ENCODE measurements at places on chromosomes 12 and 14.

- DNase-seq = peak; percentile 5
Measured at GRCh38 chr12:123941624-123942237, 30.9 kb downstream of the CCDC92 start.

DNA sequence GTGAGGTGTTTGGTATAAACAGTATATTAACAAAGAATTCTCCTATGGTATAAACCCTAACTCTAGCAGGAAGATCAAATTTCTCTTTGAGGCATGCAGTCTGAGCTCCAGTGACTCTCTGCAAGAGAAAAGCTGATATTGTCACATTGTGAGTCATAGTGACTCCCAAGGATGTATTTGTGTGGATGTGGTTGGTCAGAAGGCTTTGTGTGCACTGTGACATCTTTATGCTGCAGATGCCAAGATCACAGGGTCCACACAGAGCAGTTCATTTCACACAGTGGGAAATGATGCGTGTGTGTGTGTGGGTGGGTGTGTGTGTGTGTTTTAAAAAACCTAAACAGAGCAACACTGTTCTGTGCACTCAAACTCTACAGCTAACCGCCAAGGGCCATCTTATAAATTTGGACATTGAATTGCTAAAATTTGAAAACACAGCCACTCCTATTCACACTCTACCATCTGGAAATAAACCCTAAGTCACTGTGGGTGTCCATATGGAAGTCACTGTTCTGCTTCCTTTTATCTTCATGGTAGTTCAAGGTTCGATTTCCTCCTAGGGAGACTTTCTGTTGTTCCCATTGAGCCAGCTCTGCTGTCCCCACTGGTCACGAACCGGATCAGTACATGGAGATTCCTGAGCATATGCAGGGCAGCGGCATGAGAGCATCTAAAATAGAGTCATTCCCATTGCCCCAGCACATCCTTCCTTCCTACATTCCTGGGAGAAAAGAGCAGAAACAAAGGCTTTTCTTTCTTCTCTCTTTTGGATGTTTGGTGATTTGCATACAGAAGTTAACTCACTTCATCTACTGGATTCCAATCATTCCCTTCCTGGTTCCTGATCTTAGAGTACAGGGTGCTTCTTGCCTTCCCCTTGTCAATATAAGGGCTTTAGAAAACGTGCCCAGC, 727.6 kb downstream of the DIO2 start:
- DNase-seq = peak; percentile 69

- DNase-seq = no peak
Measured at GRCh38 chr12:638953-639557, 24.2 kb downstream of the NINJ2 start.

- DNase-seq = no peak
Measured at GRCh38 chr12:47155457-47156166, 75.9 kb upstream of the AMIGO2 start.

DNA sequence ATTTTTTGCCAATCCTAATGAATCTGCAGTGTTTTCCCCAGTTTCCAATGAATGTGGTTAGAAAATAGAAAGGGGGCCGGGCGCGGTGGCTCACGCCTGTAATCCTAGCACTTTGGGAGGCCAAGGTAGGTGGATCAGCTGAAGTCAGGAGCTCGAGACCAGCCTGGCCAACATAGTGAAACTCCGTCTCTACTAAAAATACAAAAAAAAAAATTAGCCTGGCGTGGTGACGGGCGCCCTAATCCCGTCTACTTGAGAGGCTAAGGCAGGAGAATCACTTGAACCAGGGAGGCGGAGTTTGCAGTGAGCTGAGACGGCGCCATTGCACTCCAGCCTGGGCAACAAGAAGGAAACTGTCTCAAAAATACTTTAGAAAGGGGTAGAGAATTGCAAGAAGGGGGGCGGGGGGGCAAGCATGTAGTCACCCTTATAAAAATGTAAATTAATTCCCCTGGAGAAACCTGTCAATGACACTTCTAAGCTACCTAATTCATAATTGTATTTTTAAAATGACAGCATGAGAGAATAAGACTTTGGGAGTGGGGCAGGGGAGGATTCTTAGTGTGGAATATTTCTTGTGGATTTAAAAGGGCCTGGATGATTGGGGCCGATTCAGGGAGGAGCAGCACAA, 1.7 kb downstream of the KLHDC2 start:
- no peak for DNase-seq

DNA sequence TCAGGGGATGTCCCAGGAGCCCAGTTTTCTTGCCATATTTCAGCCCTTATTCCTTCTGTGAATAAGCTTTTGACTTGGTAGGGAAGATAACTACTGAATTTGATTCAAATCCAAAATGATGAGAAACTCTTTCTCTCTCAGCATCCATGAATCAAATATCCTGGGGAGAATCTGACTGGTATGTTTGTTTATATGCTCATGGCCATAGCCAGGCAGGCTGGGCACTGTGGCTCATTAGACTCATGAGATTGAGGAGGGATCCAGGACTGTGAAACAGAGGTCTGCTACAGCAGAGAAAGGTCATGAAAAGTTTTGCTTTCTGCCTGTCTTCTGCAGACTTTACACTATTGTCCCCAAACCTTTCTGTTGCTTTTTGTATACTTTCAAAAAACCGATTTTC, 346.4 kb upstream of the ATP2B1 start:
- DNase-seq = no peak

- no peak for DNase-seq
Measured at GRCh38 chr14:94660306-94660946, 48.2 kb downstream of the SERPINA3 start.

- DNase-seq = no peak
Measured at GRCh38 chr12:65660836-65661235, 163.4 kb upstream of the HMGA2 start.

- DNase-seq = peak; percentile 68
Measured at GRCh38 chr12:53530920-53531319, 23.6 kb upstream of the NPFF start.

DNA sequence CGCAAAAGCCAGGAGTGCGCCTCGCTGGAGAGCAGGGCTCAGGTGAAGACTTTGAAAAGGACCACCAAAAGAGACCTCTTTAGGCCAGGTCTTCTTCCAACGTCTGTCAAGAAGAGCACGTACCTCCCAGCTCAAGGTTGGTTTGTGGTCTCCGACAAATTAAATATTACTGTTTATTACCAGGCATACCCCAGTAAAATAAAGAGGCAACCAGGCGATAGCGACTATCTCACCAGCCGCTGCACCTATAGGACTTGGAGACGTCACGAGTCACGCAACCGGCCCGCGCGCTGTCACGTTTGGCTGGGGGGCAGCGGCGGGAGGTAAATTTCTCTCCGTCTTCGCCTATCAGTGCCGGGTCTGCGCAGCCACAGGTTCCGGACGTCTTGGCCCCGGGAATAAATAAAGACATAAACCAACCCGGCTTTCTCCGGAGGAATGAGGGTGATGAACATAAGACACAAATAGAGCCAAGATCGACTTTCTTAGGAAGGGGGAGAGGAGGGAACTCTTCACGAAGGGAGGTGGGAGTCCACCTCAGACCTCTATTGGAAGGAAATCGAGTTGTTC, 2.0 kb upstream of the TBX5 start:
- DNase-seq = peak; percentile 84

DNA sequence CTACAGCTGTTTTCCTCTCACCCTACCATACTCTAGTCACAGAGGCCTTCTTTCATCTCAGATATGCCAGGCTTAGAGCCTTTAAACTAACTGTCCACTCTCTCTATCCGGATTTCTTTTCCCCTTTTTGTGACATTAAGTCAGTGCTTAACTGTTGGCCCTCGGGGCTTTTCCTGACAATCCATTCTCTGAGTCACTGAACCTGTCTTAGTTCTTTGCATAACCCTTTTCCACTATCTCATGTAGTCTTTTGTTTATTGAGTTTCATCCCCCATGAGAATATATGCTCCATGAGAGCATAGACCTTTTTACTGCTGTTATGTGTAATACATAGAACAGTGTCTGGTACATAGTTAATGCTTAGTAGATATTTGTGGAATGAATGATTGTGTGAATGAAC, 68.7 kb downstream of the PLEKHA5 start:
- DNase-seq = peak; percentile 92

All from EL (cell line).